ENCODE measurements at places on chromosomes 6 and 20.

DNA sequence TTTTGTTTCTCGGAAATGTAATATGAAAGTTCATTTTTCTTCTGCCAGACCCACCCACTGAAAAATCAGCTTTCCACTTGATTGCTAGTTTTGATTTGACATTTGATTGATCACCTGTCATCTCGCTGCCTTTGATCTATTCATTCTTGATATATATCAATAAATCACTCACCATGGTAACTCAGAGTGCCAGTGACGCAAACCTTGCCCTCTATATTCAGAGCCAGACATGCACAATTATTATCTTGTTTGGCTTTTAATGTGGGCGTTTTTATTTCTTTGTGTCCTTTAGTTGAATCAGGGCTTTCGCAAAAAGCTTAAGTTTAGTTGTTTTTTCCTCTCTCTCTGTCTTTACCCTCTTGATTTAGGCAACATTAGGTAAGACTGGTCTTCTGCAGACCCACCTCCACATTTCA is 2.0 kb downstream of the TSHZ2 start:
- DNase-seq, result no peak

GRCh38 chr20:278181-278580 is 12.4 kb downstream of the C20orf96 start:
- DNase-seq, result no peak

DNA sequence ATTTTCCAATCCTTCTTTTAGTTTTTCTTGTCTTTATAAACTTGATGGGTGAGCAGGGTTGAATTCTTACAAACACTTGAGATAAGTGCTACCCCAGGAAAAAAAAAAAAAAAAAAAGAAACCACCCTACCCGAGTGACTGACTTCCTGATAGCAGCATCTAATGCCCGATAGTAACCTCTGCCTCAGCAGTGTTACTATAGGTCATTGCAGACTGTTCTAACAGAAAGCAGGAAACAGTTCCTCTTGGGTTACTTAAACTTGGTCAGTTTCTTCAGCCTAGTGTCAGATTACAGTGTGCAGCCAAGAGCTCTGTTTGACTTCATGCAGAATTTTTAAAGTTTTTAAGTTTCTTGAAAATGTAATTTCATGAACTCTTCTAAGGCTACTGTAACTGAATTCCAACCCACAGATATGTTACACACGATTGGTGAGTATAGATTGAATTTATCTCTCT is 2.1 kb downstream of the MYLIP start:
- DNase-seq, result no peak

- no peak for DNase-seq
Observed at GRCh38 chr6:137968455-137968804, 101.4 kb downstream of the TNFAIP3 start.

DNA sequence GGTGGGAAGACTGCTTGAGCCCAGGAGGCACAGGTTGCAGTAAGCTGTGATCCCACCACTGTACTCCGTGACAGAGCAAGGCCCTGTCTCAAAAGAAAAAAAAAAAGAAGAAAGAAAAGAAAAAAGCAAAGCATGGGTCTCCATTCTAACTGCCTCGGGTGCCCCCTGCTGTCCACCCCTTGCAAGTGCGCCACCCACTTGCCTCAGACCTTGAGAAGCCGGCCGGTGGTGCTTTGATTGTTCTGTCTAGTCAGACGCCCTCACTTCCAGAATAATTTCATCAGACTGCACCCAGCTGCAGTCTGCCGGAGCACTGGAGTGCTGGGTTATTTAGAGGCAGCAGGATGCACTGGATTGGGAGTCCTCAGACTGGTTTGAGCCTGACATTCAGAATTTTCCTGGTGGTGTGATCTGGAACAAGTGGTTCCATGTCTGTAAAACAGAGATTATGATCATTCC is 17.6 kb upstream of the TM9SF4 start:
- DNase-seq, result peak; percentile 68

- no peak for DNase-seq
Observed at GRCh38 chr6:94362061-94362864, 942.9 kb upstream of the EPHA7 start.

DNA sequence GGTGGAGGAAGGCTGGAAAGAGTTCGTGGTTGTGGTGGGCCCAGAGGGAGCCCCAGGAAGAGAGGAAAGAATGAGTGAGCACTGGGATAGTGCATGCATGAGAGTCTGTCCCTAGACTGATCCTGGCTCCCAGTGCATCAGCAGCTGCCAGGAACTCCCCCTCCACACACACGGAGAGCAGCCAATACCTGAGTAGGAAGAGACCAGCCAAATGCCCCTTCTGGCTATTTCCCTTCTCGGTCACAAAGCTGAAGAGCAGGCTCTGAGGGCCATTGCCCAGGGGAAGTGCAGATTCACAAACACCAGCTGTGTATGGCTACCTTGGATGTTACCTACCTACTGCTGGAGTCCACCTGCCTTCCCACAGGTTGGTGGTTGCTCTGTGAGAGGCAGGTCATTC is 45.1 kb downstream of the GABRR2 start:
- DNase-seq, result no peak

DNA sequence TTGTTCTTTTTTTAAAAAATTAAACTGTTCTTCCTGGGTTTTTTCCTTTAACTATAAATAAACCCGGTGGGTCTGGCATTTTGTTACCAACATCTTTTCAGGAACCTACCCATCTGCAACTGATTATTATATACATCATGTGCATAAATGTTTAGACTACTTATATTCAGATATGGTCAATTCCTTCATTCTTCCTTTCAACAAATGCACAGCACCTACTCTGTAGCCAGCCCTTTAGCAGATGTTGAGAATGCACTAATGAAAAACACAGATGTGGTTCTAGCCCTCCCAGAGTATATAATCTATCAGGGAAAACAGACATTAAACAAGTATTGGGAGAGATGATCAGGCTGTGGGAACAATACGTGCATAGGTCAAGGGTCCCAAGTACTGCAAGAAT is 237.1 kb downstream of the UST start:
- DNase-seq, result no peak

DNA sequence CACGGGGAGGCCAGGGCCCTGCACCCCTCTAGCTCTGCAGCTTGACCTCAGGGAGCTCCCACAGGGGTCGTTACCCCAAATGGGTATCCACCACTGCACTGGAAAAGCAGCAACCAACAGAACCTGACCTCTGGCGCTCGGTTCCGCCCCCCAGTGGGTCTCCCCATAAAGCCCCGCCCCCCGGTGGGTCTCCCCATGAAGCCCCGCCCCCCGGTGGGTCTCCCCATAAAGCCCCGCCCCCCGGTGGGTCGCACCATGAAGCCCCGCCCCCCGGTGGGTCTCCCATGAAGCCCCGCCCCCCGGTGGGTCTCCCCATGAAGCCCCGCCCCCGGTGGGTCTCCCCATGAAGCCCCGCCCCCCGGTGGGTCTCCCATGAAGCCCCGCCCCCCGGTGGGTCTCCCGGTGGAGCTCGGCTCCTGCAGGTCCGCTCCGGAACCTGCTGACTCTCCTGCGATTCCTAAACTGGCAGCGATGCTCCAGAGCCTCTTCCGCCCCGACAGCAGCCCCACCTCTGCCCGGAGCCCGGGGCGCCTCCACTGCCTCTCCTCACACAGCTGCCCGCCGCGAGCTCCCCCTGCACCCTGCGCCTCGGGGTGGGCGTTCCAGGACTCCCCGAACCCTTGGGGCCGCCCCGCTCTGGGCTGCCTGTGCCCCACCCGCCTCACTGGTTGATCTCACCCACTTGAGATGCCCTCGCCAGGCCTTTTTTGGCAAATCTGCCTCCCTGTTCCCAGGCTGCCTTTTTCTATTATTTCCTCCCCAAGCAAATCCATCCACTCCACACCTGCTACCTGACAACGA is 12.1 kb downstream of the SLC2A4RG start:
- DNase-seq, result no peak

GRCh38 chr20:37729909-37730308 is 36.1 kb downstream of the CTNNBL1 start:
- DNase-seq, result no peak

DNA sequence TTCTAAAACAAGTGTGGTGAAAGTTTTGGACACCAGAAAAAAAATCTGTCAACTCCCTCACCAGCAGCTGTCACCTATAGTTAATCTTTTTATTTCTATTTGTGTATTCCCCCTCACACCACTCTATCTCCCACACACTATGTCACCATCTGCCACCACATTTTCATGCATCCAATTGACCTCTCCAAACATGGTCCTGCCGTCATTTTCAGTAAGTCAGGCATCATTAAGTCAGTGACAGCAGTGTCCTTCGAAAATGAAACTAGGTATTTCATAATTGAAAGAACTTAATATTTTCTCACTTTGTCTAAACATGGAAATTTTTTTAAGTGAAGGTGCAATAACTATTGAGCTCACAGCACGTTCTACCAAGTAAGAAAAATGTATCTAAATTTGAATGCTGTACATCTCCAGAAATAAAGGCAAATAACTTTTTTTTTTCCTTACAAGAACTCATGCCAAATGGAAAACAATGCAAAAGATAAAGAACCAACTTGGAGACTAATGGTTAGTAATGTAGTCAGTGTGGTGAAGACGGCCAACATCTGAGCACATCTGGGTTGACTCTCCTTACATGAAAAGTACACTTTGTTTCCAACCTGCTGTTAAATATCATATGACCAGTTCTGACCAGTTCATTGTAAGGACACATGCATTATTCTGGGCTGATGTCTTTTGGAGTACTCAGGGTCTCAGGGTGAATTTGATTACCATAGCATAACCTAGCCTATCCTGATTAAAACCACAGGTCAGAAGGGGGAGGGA is 623.3 kb upstream of the MANEA start:
- DNase-seq, result no peak

DNA sequence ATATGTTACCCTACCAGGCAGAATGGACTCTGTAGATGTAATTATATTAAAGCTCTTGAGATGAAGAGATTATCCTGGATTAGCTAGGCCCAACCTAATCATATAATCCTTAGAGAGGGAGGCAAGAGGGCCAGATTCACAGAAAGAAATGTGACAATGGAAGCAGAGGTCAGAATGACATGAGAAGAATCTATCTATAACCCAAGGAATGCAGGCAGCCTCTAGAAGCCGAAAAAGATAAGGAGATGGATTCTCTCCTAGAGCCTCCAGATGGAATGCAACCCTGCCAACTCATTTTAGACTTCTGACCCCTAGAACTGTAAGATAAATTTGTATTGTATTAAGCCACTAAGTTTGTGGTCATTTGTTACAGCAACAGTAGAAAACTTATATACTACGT is 12.3 kb downstream of the PXT1 start:
- no peak for DNase-seq

DNA sequence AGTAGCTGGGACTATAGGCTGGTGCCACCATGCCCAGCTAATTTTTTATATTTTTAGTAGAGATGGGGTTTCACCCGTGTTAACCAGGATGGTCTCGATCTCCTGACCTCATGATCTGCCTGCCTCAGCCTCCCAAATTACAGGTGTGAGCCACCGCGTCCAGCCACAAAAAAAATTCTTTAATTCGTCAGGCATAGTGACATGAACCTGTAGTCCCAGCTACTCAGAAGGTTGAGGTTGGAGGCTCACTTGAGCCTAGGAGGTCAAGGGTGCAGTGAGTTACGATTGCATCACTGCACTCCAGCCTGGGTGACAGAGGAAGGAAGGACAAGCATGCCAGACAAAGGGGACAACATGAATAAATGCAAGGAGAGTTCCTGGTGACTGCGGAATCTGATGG is 19.5 kb upstream of the ASXL1 start:
- DNase-seq, result no peak

DNA sequence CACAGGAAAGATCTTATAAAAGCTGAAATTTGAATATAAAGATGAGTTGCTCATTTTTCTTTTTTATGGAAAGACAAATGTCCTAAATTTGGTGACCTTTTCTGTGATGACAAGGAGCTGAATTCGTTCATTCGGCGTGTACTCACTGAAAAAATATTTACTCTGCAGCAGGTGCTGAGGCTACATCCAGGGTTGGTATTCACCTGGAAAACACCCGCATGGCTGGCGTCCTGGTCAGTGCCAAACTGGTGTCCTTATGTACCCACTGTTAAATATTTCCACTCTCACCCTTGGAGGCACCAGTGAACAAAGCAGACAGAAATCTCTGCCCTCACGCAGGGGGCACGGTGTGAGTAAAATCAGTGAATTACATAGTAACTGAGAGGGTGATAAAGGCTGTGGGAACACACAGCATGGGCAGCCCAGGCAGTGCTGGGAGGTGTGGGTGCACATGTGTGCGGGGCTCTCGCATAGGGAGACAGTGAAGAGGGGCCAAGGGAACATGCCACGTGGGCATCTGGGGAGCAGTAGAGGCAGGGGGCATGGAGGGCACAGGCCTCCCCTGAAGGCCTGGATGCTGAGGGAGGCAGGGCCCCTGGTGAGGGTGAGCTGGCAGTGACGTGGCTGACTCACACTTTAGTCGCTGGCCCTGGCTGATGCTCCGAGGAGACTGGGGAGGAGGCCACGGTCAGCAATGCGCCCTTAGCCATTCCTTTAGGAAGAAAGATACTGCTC is 89.7 kb downstream of the INSM1 start:
- no peak for DNase-seq

GRCh38 chr20:25991756-25992130 is 295.1 kb upstream of the ZNF337 start:
- no peak for DNase-seq

GRCh38 chr6:138631566-138631965 is 132.3 kb upstream of the NHSL1 start:
- no peak for DNase-seq

DNA sequence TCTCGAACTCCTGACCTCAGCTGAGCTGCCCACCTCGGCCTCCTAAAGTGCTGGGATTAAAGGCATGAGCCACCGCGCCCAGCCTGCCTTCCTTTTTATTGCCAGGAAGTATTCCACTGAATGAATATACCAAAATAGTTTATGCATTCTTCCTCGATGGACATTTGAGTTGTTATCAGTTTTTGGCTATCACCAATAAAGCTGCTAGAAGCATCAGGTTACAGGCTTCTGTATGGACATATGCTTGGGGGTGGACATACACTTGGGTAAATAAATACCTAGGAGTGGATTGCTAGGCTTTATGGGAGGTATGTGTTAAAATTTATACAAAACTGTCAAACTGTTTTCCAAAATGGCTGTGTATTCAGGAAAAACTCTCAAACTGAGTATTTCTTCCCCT is 10.0 kb upstream of the RPS10 start:
- DNase-seq, result no peak

- DNase-seq, result no peak
Observed at GRCh38 chr20:59783641-59784010, 149.8 kb downstream of the SYCP2 start.

DNA sequence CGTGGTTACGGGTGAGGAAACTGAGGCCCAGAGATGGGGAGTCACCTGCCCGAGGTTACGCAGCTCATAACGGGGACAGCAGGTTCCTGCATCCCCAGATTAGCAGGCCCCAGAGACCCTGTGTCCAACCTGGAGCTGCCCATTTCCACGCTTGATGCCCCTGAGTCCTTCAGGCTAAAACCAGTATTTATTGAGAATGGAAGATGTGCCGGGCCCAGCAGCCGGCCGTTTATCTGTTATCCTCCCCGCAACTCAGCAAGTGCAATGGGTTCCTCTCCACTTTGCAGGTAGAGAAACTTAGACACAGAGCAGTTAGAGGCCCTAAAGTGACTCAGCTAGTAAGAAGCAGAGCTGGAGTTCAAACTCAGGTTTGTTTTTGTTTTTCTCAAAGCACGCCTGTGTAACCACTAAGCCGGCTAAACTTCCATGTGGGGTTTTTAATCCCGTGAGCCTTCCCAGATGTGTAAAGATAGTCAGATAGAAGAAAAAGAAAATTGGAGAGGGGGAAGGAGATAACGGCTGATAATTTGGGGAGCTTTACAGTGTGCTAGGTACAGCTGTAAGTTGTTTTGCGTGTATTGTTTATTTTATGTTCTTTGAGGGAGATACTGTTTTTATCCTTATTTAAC is 775 bp downstream of the PFDN4 start:
- DNase-seq, result no peak

GRCh38 chr6:25542984-25543910 is 108.8 kb upstream of the SCGN start:
- no peak for DNase-seq
